ENCODE measurements at places on chromosomes 16 and 17.

DNA sequence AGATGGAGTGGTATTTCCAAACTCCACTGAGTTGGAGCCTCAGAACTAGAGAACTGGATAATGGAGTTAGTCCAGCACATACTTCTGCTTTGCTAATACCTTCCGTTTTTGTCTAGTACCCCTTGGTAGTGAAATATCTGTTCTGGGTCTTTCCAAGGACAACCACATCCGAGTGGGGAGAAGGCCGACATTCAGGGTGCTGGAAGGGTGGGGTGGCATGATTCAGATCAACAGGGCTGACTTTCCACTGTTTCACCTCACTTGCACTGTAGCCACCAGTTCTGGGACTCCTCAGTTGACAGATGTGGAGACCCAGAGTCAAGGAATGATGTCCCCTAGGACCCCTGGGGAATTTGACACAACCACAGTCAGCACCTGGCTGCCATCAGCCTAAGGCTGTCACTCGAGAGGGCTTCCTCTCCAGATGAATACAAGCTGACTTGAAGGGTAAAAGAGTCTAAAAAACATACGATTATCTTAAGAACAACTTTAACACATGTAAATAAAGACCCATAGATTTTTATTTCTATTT is 84.8 kb upstream of the HNF1B start:
- DNase-seq = no peak

DNA sequence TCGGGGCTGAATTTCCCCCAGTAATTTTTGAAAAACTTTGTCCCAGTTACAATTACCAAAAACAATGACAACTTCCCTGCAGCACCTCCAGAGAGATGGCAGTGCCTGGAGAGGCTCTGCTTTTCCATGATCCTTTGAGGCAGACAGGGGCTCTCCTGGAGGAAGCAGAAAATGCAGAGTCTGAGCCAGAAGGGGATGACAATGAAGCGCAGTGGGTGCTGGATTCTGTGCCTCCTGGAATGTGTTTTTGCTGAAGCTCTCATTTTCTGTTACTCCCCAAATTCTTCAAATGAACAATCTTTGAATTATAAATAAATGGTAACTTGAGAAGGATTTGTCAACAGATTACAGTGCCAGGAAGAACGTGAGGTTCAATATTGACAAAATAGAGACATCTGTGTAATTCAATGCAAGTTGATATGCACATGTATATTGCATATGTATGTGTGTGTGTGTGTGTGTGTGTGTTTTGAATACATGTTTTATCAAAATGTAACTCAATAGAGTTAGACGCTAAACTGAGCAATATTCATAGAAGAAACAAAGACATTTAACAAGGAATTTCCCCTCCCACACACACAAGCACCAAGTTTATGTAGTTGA is 9.7 kb upstream of the RUSF1 start:
- DNase-seq = no peak

DNA sequence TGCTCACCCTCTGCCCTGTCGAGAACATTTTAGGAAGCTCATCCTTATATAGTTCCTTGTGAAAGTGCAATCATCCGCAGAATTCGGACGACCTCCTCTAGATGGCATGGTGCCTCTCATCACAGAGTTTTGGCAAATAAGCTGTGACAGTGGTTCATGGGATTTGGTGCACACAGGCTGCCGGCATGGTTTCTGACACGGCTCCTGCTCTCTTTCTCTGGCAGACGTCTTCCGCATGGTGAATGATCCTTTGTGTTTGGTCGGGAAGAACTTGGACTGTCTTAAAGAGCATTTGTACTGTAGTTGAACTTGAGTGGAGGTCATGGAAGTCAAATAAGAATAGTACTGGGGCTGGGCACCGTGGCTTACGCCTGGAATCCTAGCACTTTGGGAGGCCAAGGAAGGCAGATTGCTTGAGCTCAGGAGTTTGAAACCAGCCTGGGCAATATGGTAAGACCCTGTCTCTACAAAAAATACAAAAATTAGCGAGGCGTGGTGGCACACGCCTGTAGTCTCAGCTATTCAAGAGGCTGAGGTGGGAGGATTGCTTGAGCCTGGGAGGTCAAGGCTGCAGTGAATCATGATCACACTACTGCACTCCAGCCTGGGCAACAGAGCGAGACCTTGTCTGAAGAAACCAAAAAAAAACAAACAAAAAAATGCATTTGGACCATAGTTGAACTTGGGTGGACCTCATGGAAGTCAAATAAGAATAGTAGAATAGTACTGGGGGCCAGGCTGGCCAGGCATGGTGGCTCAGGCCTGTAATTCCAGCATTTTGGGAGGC is 34.7 kb upstream of the NAT9 start:
- no peak for DNase-seq

DNA sequence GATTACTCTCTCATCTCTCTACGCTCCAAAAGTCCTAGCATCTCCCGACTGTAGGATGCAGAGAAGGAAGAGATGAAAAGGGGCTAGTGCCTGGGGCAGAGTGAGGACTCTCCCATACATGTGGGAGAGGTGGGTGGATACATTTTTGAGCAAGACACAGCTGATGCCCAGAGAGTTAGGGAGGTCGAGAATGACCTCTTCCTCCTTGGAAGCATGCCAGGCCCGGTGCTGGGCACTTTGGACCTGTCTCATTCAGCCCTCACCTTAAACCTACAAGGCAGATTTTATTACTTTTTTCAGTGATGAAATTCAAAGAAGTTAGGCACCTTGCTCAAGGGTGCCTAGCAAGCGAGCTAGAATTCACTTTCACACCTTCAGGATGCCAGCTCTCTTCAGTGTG is 38.2 kb downstream of the WSCD1 start:
- DNase-seq = no peak

DNA sequence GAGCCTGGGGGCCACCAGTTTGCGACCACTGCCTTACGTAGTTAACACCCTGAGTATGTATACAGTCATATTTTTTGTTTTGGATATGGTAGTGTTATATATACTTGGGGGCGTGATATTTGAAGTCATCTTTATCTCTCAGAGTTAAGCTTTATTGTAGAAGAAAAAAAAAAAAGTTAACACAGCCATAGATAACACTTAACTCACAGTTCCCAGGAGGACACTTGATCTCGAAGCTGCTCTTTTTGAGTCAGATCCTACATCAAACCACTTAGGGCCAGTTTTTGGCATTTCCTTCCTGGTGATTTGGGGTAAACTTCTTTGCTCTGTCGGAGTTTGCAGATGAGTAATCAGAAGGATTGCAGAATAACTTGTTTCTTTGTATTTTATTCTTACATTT is 5.8 kb downstream of the ITPRIPL2 start:
- DNase-seq = no peak

- DNase-seq = no peak
Observed at GRCh38 chr17:6479622-6480302, 35.5 kb downstream of the PIMREG start.

- DNase-seq = no peak
Observed at GRCh38 chr16:48180868-48181480, 25.2 kb upstream of the ABCC12 start.

DNA sequence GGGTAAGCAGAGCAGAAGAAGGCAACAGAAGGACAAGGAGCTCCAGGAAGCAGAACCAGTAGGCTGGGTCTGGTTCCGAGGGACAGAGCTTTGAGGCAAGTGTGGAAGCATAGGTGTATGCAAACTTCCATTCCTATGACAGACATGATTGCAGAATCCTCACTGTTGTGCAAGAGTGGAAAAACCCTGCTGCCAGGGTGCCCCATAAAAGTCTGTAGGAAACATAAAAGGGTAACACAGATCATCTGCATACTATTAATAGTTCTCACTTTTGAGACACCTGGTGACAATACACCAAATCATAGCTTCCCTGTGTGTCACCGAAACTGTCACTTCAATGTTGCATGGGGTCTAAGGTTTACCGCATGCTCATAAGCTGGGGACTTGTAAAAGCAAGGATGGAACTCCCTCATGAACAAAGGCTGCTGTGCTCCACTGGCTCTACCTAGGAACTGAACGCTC is 39.7 kb downstream of the ARHGAP17 start:
- no peak for DNase-seq

- no peak for DNase-seq
Observed at GRCh38 chr16:24509536-24509935, 29.8 kb upstream of the RBBP6 start.

- DNase-seq = no peak
Observed at GRCh38 chr17:27545562-27546229, 85.3 kb upstream of the LGALS9 start.

DNA sequence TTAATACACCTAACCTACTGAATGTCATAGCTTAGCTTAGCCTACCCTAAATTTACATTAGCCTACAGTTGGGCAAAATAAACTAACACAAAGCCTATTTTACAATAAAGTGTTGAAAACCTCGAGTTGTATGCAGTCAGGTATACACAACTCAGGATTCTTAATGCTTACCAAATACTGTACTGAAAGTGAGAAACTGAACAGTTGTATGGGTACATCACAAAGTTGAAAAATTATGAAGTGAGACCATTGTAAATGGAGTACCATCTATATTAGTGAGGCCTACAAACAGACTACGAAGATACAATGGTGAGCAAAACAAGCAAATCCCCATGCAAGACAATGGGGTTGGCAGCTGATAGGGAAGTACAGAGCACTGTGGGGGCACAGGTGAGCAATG is 79.7 kb downstream of the VAT1L start:
- no peak for DNase-seq

- DNase-seq = peak; percentile 25
Observed at GRCh38 chr17:67293251-67294203, 48.5 kb upstream of the HELZ start.

All from CD4-positive, CD25-positive, alpha-beta regulatory T cell (primary cell).